Camera-type eye (tissue), 1 donor: ENCODE measurements at places on chromosomes 3 and 15. TPM values are rescaled to one million over a fixed set of nuclear protein-coding genes. Genes with fewer than 3 reads are reported as not detected.

Gene GASK1A
- 24.4 TPM for total RNA-seq

Gene SPATA16
- total RNA-seq, result not detected

Gene DUSP7
- total RNA-seq, result 8.1 TPM

Gene KLF13
- total RNA-seq, result 34.1 TPM

Gene GOLGA8S
- 0.82 TPM for total RNA-seq

Gene THOC7
- 48.3 TPM for total RNA-seq

Gene GOLGA6B
- total RNA-seq, result not detected

Gene SST
- total RNA-seq, result not detected

Gene SERPINI1
- 23.4 TPM for total RNA-seq

Gene RAB6B
- 38.7 TPM for total RNA-seq

Gene CSPG5
- 81.9 TPM for total RNA-seq

Gene PRSS50
- total RNA-seq, result 1.2 TPM

Gene LMCD1
- 65.8 TPM for total RNA-seq

Gene THAP10
- 5.7 TPM for total RNA-seq

Gene GOLGA8R
- total RNA-seq, result 10.7 TPM
